ENCODE measurements at places on chromosomes 4 and X.

DNA sequence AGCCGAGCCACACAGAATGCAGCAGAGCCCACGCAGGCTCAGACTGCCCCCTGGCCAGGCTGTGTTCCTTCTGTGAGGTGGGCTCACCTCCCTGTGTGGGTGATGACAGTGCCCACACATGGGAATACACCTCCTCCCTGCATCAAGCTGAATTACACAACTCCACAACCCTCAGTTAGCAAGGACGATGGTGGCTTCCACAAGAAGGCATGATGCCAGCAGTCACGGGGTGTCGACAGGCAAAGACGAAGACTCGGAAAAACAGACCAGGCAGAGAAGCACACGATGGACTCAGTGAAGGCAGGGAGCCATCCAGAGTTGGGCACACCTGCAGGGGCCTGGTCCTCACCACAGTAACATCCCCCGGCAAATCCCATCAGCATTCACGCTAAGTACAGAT is 12.1 kb downstream of the LETM1 start:
- no peaks in the 10 kb centered on the region for H3K4me1 ChIP-seq
- no peak overlapping the region for H3K4me3 ChIP-seq
- DNase-seq, result no peak
- H3K36me3 ChIP-seq, result peaks cover 11% of the 10 kb centered on the region

GRCh38 chr4:2250357-2251072 is 8.6 kb upstream of the HAUS3 start:
- H3K4me3 ChIP-seq, result no peak overlapping the region
- no peaks in the 10 kb centered on the region for H3K4me1 ChIP-seq
- no peak overlapping the region for H3K27ac ChIP-seq
- peaks cover 3% of the 10 kb centered on the region for H3K36me3 ChIP-seq
- H3K27me3 ChIP-seq, result no peaks in the 10 kb centered on the region
- DNase-seq, result no peak

GRCh38 chr4:147019091-147019490 is 73.4 kb upstream of the TTC29 start:
- no peak for DNase-seq
- H3K27me3 ChIP-seq, result no peaks in the 10 kb centered on the region
- H3K36me3 ChIP-seq, result no peaks in the 10 kb centered on the region
- no peaks in the 10 kb centered on the region for H3K4me1 ChIP-seq
- no peak overlapping the region for H3K27ac ChIP-seq
- no peak overlapping the region for H3K4me3 ChIP-seq

DNA sequence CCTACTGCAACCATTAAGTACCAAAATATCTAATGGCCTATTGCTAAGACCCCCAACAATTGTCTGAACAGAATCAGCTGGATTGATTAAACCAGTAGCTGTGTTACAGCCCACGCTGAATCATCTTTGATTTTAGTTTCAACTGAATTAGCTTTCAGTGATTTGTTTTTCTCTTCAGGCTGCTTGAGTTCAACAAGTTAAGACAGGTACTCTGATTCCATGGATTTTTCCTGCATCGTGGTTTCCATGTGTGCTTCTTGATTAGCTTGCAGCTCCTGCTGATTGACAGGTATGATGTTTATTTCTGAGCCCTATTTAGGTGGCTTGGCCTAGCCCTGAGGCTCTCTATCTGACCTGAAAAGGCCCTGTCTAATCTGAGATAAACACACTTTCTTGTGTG is 91.3 kb downstream of the GUCY2F start:
- H3K27me3 ChIP-seq, result no peaks in the 10 kb centered on the region
- DNase-seq, result no peak
- H3K4me3 ChIP-seq, result no peak overlapping the region
- no peaks in the 10 kb centered on the region for H3K4me1 ChIP-seq
- no peaks in the 10 kb centered on the region for H3K36me3 ChIP-seq
- H3K27ac ChIP-seq, result no peak overlapping the region

GRCh38 chr4:101236097-101236496 is 111.2 kb downstream of the PPP3CA start:
- no peak overlapping the region for H3K27ac ChIP-seq
- H3K4me3 ChIP-seq, result no peak overlapping the region
- no peak for DNase-seq

DNA sequence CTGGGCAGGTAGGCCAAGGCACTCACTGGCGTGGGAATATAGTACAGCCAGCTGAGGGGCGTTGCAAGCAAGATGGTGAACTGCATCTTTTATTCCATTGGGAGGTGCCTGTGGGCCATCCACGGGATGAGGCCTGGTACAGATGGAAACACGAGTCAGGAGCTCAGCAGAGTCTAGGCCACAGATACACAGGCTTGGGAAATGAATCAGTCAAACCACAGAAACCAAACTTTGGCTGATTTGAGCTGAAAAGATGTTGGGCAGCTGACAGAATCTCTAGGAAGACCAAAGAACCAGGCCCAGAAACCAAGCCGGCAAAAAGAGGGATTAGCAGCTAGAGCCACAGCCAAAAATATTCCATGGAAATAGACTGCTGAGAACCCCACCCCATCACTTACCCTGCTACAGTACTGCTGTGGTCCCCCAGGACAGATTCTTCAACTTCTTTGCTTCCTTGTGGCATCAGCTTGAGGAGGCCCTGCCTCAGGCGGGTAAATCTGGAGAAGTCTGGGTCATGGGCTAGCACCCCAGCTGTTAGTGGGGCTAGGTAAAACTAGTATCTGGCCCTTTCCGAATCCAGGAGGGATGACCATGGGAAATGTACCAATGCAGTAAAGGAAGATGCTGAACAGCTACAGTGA is 75.4 kb downstream of the TMEM131L start:
- H3K4me3 ChIP-seq, result no peak overlapping the region
- no peak for DNase-seq
- no peak overlapping the region for H3K27ac ChIP-seq
- no peaks in the 10 kb centered on the region for H3K36me3 ChIP-seq
- H3K27me3 ChIP-seq, result no peaks in the 10 kb centered on the region

- H3K36me3 ChIP-seq, result no peaks in the 10 kb centered on the region
- H3K4me3 ChIP-seq, result no peak overlapping the region
- H3K4me1 ChIP-seq, result no peaks in the 10 kb centered on the region
- no peak overlapping the region for H3K27ac ChIP-seq
- no peak for DNase-seq
- H3K27me3 ChIP-seq, result no peaks in the 10 kb centered on the region
These were observed 168.0 kb downstream of the BANK1 start for GRCh38 chr4:101958547-101958946.

DNA sequence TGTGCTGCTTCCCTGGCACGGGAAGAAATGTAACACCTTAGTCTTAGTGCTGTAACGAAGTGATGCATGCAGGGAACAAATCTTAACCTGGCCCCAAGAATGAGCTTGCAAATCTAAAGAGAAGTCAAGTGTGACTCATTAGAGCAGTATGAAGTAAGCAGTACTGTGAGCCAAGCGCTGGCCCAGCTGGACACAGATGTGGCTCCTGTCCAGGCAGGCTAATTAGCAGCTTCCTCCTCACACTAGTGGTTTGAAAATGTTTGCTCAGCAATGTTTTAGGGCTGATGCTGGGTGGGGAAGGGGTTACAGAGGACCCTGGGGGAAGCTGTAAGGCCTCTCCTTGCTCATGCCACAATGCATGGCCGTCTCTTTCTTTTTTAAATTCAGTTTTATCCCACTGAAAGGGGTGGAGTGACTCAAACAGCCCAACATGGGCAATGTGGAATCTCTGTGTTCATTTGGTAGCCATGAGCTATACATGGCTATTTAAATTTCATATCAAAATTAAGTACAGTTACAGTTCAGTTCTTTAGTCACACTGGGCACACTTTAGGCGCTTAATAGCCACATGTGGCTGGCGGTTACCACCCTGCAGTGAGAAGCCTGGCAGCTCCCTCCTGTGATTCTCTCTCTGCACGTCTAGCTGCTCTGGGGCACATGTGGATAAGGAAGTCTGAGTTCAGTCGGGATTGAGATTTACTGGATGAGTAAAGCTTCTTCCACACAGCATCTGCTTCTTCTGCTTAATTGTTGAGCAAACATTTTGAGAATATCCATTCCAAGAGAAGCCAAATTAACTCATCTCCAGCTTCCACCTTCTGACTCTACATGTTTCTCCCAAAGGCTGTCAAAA is 48.8 kb downstream of the MAP7D2 start:
- H3K4me1 ChIP-seq, result no peaks in the 10 kb centered on the region
- no peak overlapping the region for H3K27ac ChIP-seq
- H3K4me3 ChIP-seq, result no peak overlapping the region

- peaks cover 2% of the 10 kb centered on the region for H3K36me3 ChIP-seq
- H3K4me3 ChIP-seq, result no peak overlapping the region
- H3K4me1 ChIP-seq, result peaks cover 12% of the 10 kb centered on the region
- H3K27ac ChIP-seq, result no peak overlapping the region
- H3K27me3 ChIP-seq, result no peaks in the 10 kb centered on the region
These were observed 54.7 kb downstream of the FAM193A start for GRCh38 chr4:2591189-2591588.

- no peaks in the 10 kb centered on the region for H3K27me3 ChIP-seq
- no peaks in the 10 kb centered on the region for H3K4me1 ChIP-seq
- no peak overlapping the region for H3K4me3 ChIP-seq
- H3K27ac ChIP-seq, result no peak overlapping the region
- DNase-seq, result no peak
- no peaks in the 10 kb centered on the region for H3K36me3 ChIP-seq
These were observed 13.1 kb upstream of the DRP2 start for GRCh38 chrX:101206471-101206870.

DNA sequence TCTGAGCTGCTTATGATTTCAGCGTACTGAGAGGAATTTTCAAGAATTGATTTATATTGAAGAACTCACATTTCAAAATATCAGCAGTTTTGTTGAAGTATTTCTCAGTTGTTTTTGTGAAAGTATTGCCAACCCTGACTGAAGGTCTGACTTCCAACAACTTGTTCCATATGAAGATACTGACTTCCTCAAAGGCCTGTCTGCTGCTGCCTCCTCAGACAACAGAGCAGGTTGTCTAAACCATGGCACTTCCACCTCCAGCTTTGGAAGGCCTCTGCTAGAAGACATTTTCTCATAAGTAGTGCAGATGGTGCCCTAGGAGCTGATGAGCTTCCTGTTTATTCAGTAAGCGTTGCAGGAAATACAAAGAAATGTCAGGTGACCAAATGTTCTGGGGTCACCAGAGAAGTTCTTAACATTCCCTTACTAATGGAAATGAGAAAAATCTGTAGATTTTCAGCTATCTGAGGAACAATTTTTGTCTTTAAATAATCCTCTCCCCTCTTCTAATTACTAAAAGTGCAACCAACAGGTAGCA is 28.8 kb downstream of the FGF2 start:
- H3K4me1 ChIP-seq, result peaks cover 6% of the 10 kb centered on the region
- no peak for DNase-seq
- no peak overlapping the region for H3K4me3 ChIP-seq
- H3K36me3 ChIP-seq, result no peaks in the 10 kb centered on the region
- H3K27me3 ChIP-seq, result no peaks in the 10 kb centered on the region
- no peak overlapping the region for H3K27ac ChIP-seq

DNA sequence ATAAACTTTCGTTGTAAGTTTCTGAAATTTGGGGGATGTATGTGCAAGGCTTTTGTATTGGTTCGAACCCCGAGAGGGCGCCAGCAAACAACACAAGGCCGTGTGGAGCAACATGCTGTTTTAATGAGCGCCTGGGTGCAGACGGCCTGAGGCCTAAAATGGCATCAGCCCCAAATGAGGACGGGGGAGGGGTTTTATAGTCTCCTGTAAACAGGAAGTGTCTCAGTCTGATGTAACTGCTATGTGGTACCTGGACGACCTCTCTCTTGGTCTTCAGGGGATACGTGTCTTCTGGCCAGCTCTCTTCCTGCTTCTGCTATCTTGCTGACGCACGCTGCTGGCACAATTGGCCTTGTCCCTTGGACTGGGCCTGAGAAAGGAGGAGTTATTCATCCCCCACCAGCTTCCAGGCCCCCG is 1348.0 kb downstream of the ADGRL3 start:
- no peak overlapping the region for H3K27ac ChIP-seq
- H3K36me3 ChIP-seq, result no peaks in the 10 kb centered on the region
- no peaks in the 10 kb centered on the region for H3K4me1 ChIP-seq
- peak; percentile 22 for DNase-seq
- H3K27me3 ChIP-seq, result no peaks in the 10 kb centered on the region

- H3K4me3 ChIP-seq, result no peak overlapping the region
- H3K36me3 ChIP-seq, result no peaks in the 10 kb centered on the region
- no peak for DNase-seq
- no peak overlapping the region for H3K27ac ChIP-seq
- no peaks in the 10 kb centered on the region for H3K27me3 ChIP-seq
These were observed 107.7 kb downstream of the ANXA3 start for GRCh38 chr4:78659264-78659663.

- no peak overlapping the region for H3K27ac ChIP-seq
- H3K36me3 ChIP-seq, result no peaks in the 10 kb centered on the region
- no peak for DNase-seq
- no peaks in the 10 kb centered on the region for H3K4me1 ChIP-seq
These were observed 23.1 kb downstream of the MOSPD2 start for GRCh38 chrX:14896273-14896672.

DNA sequence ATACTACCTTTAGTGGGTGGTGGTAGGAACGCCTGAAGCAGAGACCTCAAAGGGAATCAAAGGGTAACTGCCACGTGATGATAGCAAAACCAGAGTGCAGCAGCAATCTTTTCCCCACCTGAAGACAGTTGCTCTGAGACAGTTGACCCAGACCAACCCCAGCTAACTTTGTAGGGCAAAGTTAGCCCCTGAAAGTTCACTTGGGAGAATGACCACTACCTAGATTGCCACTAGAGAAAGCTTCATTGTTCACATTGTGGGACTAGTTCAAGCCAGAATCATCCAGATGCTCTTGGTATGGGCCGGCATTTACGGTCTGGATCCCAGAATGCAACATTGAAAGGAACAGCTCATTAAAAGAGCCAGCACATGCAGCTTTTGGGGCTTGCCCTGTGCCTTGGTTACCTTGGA is 4.1 kb downstream of the SEPTIN6 start:
- H3K27ac ChIP-seq, result no peak overlapping the region
- H3K27me3 ChIP-seq, result no peaks in the 10 kb centered on the region
- no peaks in the 10 kb centered on the region for H3K36me3 ChIP-seq
- no peak overlapping the region for H3K4me3 ChIP-seq

- H3K36me3 ChIP-seq, result no peaks in the 10 kb centered on the region
- no peaks in the 10 kb centered on the region for H3K4me1 ChIP-seq
- H3K27me3 ChIP-seq, result no peaks in the 10 kb centered on the region
- DNase-seq, result no peak
These were observed 996.1 kb upstream of the PABPC4L start for GRCh38 chr4:135197641-135198040.

- H3K27me3 ChIP-seq, result no peaks in the 10 kb centered on the region
- no peak overlapping the region for H3K4me3 ChIP-seq
- H3K27ac ChIP-seq, result no peak overlapping the region
- DNase-seq, result no peak
- no peaks in the 10 kb centered on the region for H3K36me3 ChIP-seq
These were observed 30.7 kb downstream of the PALLD start for GRCh38 chr4:168527560-168527959.

GRCh38 chr4:108559911-108560310 is 60.5 kb upstream of the RPL34 start:
- DNase-seq, result no peak
- no peaks in the 10 kb centered on the region for H3K27me3 ChIP-seq
- H3K4me1 ChIP-seq, result no peaks in the 10 kb centered on the region
- no peak overlapping the region for H3K27ac ChIP-seq
- no peaks in the 10 kb centered on the region for H3K36me3 ChIP-seq
